NCI-H1105 (cell line): ENCODE measurements at places on chromosomes 3 and 15.

GRCh38 chr3:42468111-42468510 lies 34.3 kb upstream of the VIPR1 start:
- no peak for DNase-seq

GRCh38 chr15:62881056-62881455 lies 161.5 kb upstream of the TPM1 start:
- DNase-seq, result no peak

GRCh38 chr3:196177567-196177966 lies 33.6 kb downstream of the ZDHHC19 start:
- no peak for DNase-seq

DNA sequence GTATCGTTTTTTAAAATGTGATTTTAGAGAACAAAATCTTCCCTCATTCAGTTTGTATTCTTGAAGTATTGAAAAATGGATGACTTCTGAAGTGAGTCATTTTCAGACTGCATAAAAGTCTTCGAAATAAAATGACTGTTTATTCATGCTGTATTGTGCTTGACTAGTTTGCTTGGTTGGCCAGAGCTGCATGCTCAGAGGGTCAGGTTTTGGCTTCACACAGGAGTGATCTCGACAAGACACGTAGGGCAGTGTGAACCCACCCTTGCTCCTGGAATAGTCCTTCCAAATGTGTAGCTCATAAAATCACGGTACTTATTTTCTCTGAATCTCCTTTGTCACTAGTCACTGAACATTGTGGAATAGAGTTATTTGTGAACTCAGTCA lies 73.3 kb downstream of the FNDC3B start:
- no peak for DNase-seq

GRCh38 chr15:25250011-25250596 lies 188.7 kb downstream of the UBE3A start:
- no peak for DNase-seq

DNA sequence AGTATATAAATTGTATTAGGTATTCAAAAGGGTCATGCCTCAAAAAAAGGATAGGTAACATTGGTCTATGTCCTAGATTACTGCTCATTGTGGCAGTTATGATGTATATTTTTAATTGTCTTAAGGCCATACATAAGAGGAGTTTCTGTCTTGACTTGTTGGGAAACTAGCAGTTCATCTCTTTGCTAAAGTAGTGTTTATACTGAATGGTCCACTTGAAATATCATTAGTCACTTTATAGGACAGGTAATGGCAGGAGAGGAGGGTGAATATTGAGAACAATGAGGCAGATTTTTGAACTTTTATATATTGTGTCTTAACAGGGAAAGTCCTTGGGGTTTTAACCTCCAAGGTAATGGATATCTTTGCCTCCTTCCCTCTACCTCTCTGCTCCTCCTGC lies 58.4 kb downstream of the TP63 start:
- no peak for DNase-seq

GRCh38 chr3:182704926-182705325 lies 88.4 kb upstream of the ATP11B start:
- no peak for DNase-seq

- no peak for DNase-seq
These were observed 108.8 kb downstream of the TOP2B start for GRCh38 chr3:25555695-25556437.

- peak; percentile 71 for DNase-seq
These were observed 25.6 kb downstream of the HACD2 start for GRCh38 chr3:123559040-123559861.

- no peak for DNase-seq
These were observed 236.8 kb downstream of the TLE3 start for GRCh38 chr15:69860921-69861320.

- DNase-seq, result no peak
These were observed 268.4 kb upstream of the ROPN1 start for GRCh38 chr3:124260206-124260915.

- DNase-seq, result no peak
These were observed 4.9 kb upstream of the BTLA start for GRCh38 chr3:112504123-112504522.
